ENCODE measurements at places on chromosomes 2 and 18.

DNA sequence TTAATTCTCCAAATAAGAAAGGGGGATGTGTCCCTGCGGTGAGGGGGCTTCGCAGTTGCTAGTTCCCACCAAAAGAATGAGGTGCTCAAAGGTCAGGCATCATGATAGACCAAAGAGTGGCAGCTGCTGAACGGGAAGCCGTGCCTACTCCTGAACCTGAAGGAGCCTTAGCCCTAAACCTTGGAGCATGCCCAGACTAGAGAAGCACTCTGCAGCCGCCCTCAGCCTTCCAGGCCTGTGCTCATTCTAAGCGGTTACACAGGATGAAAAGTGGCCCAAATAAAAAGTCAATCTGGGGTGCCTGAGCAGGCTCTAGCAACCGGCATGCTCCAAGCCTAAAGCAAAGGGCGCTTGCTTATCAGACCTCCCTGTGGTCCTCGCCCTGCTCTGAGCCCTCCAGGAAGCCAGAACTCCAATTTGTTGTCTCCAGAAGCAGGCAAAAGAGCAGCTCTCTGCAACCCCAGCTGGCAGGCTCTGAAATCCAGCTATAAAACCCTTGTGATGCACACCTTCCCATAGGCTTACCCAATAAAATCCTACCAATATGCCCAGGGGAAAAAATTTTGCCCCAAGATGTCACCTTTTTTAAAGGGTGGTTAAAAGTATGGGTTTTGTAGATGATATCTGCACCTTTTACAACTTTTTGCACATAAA is 17.5 kb downstream of the UXS1 start:
- no peak for DNase-seq

GRCh38 chr2:63186331-63186730 is 135.7 kb downstream of the OTX1 start:
- no peak for DNase-seq

- no peak for DNase-seq
Observed at GRCh38 chr2:59713577-59713976, 839.9 kb downstream of the BCL11A start.

DNA sequence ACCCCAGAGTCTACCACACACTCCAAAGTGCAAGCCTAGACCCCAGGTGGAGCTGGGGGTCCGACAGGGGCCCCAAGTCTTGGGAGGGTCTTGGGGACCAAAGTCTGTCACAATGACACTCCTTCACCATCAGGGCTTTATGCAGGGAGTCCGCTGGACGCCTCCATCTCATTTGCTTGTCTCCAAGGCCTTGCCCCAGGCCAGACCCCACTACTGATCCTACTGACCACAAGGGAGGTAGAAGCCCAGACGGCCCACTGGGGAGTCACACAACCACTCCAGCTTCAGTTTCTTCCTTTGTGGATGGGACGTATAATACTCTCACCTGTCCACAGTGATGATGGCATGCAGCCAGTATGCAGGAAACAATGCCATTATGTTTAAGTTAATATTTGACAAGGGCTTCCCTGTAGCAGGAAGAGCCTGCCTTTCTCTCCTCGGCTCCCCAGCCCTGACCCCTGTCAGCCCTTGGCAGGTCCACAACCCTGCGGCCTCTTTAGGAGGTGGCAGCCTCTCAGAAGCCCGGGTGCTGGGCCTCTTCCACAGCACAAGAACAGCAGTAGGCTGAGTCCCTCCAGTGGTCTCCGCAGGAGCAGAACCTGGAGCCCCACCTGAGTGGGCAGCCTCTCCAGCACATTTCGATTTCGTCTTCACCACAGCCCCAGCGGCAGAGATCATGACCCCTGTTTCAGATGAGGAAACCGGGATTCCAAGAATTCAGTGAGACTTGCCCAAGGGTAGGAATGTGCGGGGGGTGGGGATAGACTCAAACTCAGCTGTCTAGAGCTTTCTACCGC is 6.5 kb downstream of the BIN1 start:
- DNase-seq: no peak

- DNase-seq: no peak
Observed at GRCh38 chr2:232483311-232483922, 4.2 kb downstream of the ECEL1 start.

DNA sequence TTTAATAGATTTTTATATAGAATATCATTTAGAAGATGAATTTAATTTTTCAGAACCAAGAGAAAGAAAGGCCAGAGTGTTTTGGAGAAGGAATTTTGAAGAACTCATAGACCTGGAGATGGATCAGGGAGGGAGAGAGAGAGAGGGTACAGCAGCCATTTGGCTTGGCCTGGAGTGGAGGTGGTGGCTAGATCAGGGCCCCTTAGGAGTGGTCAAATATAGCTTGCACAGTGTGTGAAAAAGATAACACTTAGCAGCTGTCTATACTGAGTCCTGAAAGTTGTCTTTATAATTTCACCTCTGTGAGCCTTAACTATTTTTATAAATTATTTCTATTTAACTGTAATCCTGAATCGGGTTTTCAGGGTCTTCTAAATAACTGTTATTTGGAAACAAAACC is 38.8 kb upstream of the ACYP2 start:
- no peak for DNase-seq

DNA sequence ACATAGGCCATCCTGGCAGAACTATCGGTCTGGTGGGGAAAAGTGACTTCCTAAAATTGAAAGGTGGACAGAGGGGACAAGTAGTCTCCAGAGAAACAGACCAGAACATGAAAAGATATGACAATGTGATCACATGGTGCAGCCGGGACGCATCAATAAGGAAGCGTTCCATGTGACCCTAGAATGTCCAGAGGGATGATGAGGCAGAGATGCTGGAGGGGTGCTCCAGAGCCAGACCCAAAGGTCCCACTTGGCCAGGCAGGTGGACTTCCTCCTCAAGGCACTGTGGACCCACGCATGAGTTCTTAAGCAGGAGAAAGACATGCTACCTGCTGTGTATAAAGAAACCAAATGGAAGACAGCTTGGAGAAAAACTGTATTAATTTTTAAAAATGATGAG is 50.2 kb downstream of the CDH2 start:
- DNase-seq: no peak

- DNase-seq: no peak
Observed at GRCh38 chr2:95374921-95375471, 27.5 kb upstream of the FAHD2A start.

- DNase-seq: no peak
Observed at GRCh38 chr2:214651451-214651850, 158.0 kb downstream of the BARD1 start.

DNA sequence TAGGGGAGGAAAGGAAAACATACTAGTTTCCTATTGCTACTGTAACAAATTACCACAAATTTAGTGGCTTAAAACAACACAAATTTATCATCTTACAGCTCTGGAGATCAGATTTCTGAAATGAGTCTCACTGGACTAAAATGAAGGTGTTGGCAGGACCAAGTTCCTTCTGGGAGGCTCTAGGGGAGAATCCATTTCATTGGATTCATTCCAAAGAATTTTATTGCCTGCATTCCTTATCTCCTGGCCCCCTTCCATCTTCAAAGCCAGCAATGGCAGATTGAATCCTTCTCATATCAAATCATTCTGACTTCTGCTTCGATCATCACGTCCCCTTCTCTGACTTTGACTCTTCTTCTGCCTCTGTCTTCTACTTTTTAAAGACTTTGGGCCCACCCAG is 250.9 kb downstream of the IRS1 start:
- no peak for DNase-seq

DNA sequence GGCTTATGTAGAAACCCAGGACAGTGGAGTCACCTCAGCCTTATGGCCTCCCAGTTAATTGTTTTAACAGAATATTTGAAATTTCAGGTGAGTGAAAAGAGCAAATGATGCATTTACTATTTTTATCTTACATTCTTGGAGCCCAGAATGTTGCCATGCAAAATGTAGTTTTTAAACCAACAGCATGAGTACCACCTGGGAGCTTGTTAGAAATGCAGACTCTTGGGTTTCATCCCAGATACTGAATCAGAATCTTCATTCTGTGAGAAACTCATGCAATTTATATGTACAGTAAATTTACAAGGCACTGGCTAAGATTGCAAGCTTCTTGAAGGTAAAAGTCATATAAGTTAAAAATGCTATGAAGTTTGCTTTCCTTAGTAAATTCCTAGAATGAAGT is 654.5 kb upstream of the CDH2 start:
- DNase-seq: no peak

DNA sequence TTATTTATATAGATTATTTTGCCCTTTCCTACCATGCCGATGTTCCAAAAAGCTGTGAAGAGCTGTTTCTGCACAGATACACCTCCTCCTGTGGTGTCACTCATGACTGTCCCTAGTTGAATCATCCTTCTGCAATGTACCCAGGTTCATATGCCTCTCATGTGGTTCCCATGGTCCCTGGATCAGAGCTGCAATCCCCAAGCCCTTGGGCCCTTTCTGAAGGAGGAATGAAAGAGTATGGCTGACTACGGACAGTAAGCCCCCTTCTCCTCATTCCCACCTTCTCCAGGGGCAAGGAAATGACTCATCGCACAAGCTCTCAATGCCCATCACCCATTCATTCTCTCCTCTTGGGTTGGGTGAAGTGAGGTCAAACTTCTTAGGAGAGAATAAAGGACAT is 63.9 kb upstream of the ACVR1 start:
- no peak for DNase-seq

- DNase-seq: no peak
Observed at GRCh38 chr2:11030909-11031308, 119.2 kb downstream of the KCNF1 start.

GRCh38 chr2:207901829-207902228 is 123.5 kb downstream of the PLEKHM3 start:
- DNase-seq: no peak

DNA sequence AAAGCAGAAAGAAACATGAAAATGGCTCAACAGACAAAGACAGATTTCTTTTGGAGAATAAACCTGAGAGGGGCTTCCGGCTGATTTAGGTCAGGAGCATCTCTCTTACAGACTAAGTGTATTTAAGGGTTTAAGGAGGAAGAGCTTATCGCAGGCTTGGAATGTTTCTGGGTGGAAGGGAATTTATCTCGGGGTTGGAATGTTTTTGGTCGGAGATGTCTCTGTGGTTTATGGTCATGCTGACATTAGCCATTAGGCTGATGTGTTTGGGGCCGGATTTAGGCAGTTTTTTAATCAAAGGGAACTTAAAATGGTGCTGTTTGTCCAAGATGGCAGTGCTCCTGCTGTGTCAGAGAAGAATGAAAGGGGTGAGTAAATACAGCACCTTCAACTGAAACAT is 14.4 kb upstream of the PSMA8 start:
- no peak for DNase-seq

DNA sequence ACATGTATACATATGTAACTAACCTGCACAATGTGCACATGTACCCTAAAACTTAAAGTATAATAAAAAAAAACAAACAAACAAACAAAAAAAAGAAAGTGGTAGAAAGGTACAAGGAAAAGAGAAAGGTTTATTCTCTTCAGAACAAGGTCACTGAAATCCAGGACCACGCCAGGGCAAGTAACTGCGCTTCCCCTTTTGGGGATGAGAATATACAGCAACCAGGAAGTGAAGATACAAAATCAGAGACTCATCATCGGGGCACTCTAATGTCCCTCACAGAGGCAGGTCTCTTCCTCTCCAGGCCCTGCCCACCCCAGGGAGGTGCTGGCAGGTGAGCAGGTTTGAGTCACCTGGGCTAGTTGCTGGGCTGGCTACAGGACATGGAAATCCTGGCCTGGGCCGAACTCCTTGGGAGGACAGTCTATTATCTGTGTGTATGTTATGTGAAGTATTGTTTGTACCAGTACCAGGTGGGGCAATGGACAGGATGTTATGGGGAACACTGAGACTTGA is 100.4 kb upstream of the GPR45 start:
- no peak for DNase-seq

GRCh38 chr2:79447463-79447862 is 65.4 kb upstream of the CTNNA2 start:
- no peak for DNase-seq

- no peak for DNase-seq
Observed at GRCh38 chr2:184685999-184686841, 87.9 kb downstream of the ZNF804A start.

DNA sequence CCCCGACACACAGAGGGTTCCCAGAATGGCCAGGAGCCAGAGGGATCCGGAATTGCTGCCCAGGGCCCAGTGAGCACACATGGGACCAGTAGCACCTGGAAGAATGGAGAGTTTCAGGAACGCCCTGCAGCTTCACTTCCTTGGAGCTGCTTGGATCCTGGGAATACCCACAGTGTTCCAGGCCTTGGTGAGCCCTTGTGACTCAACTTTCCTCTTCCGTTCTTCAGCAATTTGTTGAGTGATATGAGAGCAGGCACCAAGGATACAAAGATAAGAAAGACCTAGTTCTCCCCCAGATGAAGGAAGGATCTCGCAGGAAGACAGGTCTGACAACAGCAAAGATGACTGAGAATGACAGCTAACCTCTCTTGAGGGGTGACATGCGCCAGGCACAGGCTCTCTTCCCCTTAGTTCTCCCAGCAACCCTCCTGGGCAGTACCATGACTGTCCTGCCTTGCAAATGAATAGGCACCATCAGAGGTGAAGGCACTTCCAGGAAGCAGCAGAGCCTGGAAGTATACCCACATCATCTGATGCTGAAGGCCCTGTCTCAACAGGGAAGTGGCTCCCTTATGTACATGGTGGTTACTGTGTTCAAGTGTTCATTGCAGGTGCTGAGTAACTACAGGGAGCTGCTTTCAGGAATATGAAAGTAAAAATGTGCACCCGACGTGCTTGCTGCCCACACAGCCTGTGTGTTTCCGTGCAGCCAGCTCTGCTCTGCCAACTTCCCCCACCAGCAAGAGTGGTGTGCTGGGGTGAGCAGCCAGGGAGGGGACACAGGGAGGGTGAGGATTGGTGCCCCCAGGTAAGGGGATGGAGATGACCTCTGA is 116.2 kb downstream of the STPG4 start:
- DNase-seq: no peak

GRCh38 chr2:106115250-106115649 is 78.9 kb downstream of the UXS1 start:
- no peak for DNase-seq

DNA sequence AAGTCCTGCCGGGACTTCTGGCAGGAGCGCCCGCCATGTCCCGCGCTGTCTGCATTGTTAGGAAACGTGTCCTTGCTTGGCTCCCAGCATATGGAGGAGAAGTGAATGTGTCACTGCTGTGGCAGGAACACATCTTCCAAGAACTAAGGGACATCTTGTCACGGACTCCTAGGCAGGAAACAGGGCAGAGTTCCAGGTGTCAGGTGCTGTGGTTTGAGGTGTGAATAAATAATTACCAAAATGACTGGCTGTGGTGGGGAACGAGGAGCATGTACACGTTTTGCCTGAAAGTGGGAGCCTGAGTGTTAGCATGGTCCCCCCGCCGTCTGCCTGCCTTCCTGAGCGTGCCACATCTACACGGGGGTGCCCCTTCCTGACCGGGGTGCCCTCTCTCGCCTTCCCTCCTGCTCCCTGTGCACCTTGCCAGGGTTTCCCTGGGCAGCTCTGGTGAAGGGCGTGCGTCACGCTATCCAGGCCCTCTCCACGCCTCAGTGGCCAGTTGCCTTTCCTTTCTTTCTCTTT is 237.5 kb downstream of the LDLRAD4 start:
- DNase-seq: no peak

Measured in stimulated activated CD4-positive, alpha-beta T cell treated with anti-CD3 and anti-CD28 coated beads, TNF-alpha, amount 100 ng/mL, for 4 hours (primary cell).